GM19239 (cell line): ENCODE measurements at places on chromosomes 4 and X.

GRCh38 chrX:48451708-48452107 lies 18.4 kb downstream of the SLC38A5 start:
- no peak for DNase-seq

GRCh38 chrX:115112411-115112810 lies 76.8 kb upstream of the RBMXL3 start:
- no peak for DNase-seq

DNA sequence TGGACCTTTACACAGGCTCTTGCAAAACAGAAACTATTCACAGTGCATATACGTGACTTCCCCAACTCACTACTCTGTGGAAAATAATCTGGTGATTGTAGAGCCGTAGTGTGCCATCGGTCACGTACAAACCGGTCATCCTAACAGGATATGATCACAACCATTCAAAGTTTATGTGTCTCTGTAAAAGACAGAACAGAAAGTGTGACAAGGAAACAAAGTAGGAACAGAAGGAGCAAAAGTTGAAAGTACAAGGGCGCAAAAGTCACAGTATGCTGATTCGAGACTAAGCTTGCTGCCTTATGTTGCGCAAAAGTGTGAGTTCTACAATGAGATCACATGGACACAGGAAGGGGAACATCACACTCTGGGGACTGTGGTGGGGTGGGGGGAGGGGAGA lies 18.6 kb downstream of the MEPE start:
- DNase-seq: no peak

DNA sequence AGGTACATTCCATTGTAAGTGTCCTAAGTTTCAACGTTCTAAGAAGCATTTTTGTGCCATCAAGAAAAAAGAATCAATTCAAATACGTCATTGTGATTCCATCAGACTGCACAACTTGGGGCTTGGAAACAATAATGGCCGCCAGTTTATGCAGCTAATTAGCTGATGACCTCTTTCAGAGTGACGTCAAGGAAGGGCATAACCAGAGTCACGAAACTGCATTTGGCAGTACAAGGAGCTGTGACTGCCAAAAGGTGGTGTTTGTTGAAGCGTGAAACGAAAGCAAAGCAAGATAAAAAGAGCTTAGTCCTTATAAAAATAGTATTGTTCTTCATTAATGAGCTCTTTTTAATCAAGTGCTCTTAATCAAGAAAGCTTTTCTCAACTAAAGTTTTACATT lies 81.1 kb upstream of the SH3RF1 start:
- no peak for DNase-seq

DNA sequence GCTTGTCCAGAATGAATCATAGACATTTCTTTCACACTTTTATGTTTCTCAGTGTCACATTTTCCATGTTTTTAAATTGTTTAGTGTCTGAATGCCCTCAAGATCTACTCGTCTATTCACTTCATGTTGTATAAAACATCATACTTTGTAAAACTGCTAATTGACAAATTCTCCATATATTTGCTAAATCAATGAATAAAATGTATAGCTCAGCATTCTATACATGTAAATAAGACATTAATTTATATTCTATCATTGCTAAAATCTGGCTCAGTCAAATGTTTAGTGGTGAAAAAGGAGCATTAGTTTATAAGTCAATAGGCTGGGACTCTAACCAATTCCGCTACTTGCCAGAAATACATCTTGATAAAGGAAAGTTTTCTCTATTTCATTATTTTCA lies 379.6 kb downstream of the NAF1 start:
- no peak for DNase-seq

- DNase-seq: no peak
Measured at GRCh38 chr4:20408611-20409010, 156.9 kb downstream of the SLIT2 start.

- no peak for DNase-seq
Measured at GRCh38 chrX:128518508-128518907, 466.3 kb upstream of the ACTRT1 start.

GRCh38 chrX:21723814-21724213 lies 34.1 kb downstream of the SMPX start:
- DNase-seq: no peak

DNA sequence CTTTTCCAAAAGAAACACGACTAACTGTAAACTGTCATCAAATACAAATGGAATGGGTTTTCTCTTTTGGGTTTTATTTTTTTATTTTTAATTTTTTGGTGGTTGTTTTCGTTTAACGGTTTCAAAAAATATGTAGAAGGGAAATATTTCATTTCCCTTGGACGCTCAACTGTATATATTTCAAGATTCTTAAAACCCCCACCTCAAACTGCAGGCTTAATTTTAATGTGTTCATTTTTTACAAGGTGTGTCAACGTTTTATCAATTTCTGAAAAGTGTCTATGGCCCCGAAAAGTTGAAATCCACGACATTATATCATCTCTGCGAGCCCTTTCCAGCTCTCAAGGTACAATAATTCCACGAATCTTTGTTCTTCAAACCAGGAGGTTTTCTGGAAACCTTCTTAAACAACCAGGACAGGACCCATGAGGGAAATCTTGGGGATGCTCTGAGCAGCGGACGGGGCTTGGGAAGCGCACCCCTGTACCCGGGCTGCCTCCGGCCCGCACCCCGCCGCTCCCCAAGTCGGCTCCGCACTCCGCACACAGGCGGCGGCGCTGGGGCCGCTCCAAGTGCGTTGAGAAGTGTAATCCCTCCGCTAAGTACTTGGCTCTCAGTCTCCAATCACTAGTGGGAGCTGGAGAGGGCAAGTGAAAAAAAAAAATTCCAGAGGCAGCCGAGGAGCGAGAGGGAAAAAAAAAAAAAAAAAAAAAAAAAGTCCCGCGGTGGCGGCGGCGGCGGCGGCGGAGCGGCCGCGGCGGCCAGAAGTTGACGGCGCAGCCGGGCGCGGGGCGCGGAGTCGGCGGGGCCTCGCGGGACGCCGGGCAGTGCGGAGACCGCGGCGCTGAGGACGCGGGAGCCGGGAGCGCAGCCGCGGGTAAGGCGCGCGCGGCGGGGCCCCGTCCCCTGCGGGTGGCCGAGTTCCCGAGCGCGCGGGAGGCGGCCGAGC lies at the start of gene BMPR1B:
Gene BMPR1B (plus strand): TSS at position 764 of the 949 bp plus-strand sequence. CDS start 346,470 bp downstream, outside the sequence.
- DNase-seq: no peak

GRCh38 chr4:170093973-170094535 lies 4.3 kb upstream of the AADAT start:
- DNase-seq: no peak

GRCh38 chrX:15525664-15526416 lies 25.2 kb downstream of the BMX start:
- no peak for DNase-seq

- no peak for DNase-seq
Measured at GRCh38 chr4:53436251-53436650, 58.8 kb downstream of the FIP1L1 start.

DNA sequence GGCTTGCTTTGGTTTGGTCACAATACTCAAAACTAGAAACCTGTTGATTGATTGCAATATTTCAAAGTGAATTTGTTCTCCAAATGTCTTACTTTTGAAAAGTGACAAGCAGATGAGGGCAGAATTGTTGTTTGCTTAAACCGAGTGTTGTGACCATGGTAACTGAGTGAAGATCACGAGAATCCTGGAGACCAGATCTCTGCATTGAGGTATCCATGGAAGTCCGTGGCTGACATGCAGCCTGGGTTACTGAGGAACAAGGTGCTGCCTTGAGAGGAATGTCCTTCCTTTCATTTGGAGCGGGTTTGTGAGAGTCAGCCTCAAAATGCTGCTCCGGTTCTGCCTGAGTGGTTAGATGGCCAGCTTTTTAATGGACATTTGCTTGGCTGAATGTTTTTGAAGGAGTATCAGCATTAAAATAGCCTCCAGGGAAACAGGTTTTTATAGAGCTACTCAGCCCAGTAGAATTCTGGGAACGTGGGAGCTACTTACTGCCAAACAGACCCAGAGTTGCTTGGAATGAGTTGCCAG lies 31.3 kb downstream of the NYX start:
- no peak for DNase-seq

- DNase-seq: no peak
Measured at GRCh38 chrX:125507119-125507518, 187.4 kb downstream of the TEX13C start.

DNA sequence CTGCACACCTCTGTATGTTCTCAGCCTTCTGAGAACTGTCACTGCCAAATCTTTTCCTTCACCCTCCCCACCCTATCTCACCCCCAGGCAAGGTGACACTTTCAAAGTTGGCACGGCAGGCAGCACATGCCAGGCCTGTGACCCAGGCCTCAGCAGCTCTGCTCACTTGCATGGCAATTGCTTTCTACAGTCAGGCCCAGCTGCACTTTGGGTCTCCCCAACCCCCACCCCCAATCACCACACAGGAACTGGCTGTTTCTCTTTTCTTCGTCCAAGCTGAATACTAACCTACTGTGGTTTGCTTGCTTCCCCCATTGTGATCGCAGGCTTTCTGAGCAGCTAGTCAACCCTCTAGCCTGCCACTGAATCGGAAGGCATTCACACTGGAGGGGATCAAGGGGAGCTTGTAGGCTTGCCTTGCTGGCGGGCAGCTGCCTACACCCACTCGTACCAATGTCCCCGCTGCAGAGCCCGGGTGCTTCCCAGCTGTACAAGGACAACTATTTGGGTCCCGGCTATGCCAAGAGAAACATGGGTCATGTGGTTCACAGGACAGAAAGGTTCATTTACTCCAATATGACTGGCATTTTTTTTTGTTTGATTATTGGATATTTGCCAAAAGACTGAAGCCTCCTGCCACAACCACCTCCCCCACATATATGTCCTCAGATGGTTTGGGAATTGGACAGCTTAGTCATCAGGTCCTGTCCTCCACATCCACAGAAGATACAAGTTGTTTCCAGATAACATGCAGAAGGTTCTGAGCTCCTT lies 28.1 kb downstream of the SLC25A43 start:
- DNase-seq: peak; percentile 25

DNA sequence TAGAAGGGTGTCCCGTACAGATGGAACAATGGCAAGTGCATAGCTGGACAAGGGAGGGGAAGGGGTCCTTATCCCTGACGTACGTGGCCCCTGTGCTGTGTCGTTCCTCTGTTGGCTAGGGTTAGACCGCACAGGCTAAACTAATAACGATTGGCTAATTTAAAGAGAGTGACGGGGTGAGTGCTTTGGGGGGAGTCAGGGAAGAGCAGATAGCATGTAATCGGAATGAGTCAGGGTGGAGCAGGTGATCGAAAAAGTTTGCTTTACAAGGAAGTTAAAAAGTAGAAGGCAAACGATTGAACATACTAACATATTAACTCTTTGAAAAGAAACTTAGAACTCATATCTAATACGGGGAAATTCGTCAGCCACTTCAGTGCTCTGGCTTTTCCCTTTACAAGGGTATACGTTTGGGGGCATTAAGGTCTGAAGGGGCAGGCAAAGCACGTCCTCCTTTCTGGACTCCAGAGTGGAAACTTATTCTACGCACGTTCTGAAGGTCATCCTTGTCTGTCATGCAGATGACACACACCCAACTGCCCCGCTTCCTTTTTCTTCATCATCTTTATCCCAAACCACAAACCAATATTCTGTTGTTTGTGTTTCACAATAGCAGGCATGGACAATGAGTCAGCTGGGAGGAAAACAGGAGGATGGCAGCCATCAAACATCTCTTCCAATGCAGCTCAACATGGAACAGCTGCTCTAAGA lies 10.2 kb upstream of the CRLF2 start:
- no peak for DNase-seq

DNA sequence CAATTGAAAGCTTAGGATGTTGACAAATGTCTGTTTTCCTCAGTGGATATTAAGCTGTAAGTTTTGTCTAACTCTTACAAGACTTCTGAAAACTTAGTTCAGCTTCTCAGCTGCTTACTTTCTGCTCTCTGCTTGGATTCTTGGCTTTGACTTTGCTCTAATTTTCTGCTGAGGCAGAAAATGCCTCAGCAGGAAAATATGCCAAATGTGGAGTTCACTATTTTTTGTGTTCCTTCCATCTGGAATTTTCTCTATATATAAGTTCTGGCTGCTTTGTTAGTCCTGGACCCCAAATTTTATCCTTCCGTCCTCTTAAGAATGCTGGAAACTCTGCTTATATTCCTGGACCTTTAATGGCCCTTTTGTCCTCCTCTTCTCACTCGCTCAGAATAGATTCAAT lies 352.6 kb upstream of the NWD2 start:
- DNase-seq: no peak

GRCh38 chrX:133302775-133303445 lies 84.8 kb upstream of the TFDP3 start:
- DNase-seq: no peak

GRCh38 chr4:101229116-101229515 lies 118.2 kb downstream of the PPP3CA start:
- no peak for DNase-seq

GRCh38 chr4:52059372-52059771 lies 8.3 kb downstream of the SPATA18 start:
- no peak for DNase-seq

- no peak for DNase-seq
Measured at GRCh38 chr4:38662522-38663089, 1.4 kb upstream of the KLF3 start.

DNA sequence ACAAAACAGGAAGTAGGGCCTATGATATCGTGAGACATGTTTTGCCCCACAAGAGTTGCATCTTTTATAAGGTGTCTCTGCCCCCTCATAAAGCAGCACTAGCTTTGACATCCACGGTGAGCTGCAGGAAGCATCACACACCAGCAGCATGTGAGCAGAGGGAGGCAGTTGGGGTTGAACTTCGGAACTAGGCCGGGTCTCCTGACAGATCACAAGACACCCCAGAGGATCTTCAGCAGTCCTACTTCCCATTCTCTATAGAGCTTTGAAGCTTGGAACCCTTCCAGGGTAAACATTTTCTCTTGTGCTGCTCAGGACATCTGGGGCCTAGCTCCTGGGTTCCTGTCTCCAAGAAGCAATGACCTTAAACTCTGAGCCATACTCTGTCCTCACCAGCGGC lies 27.5 kb downstream of the YY2 start:
- no peak for DNase-seq

DNA sequence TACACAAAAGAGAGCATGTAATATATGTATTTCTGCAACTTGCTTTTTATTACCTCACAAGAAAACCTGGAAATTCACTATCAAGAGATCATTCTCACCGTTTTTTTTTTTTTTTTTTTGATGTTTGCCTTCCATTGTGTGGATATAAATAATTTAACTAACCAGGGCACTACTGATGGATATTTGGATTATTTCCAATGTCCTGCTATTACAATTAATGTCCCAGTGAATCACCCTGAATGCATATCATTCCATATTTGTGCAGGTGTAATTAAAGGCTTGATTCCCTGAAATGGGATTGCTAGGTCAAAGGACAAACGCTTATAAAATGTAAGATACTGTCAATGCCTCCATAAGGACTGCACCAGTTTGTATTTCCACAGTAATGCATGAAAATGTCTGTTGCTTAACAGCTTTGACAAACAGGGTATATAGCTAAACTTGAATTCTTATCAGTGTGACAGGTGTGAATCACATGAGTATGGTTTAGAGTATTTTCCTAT lies 87.8 kb downstream of the NCAPG start:
- DNase-seq: no peak

DNA sequence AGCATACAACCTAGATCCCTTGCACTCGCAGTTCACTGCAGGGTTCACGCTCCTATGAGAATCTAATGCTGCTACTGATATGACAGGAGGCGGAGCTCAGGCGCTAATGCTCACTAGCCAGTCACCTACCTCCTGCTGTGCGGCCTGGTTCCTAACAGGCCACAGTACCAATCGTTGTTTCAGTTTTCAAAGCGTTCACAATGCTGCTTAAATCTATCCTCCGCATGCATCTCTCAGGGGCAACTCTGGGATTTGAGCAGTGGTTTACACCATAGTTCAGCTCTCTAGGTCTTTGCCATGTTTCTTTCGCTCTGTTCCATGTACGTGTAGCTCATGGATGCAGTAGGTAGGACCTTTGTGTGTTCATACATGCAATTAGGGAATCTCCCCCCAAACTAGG lies 47.2 kb downstream of the CLOCK start:
- no peak for DNase-seq
